DMS79 (cell line): ENCODE measurements at places on chromosomes 6 and 20.

GRCh38 chr6:8506126-8506525 lies 70.8 kb upstream of the SLC35B3 start:
- no peak for DNase-seq

- DNase-seq = no peak
Measured at GRCh38 chr20:58702161-58702510, 9.5 kb downstream of the NPEPL1 start.

- no peak for DNase-seq
Measured at GRCh38 chr20:17816804-17817587, 117.2 kb downstream of the BANF2 start.

DNA sequence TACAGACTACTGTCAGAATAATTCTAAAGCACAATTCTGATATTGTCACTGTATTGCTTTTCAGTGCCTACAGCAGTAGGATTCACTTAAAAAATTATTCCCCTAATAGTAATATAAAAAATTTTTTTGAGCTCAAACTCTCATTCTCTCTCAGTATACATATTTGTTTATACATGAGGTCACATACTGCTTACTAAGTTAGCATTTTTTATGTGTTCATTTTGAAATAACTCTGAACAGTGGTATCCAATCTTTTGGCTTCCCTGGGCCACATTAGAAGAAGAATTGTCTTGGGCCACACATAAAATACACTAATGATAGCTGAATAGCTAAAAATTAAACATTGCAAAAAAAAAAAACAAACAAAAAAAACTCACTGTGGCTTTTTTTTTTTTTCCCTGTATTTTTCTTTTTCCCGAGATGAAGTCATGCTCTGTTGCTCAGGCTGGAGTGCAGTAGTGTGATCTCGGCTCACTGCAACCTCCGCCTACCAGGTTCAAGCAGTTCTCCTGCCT lies 38.6 kb downstream of the ASXL1 start:
- no peak for DNase-seq

DNA sequence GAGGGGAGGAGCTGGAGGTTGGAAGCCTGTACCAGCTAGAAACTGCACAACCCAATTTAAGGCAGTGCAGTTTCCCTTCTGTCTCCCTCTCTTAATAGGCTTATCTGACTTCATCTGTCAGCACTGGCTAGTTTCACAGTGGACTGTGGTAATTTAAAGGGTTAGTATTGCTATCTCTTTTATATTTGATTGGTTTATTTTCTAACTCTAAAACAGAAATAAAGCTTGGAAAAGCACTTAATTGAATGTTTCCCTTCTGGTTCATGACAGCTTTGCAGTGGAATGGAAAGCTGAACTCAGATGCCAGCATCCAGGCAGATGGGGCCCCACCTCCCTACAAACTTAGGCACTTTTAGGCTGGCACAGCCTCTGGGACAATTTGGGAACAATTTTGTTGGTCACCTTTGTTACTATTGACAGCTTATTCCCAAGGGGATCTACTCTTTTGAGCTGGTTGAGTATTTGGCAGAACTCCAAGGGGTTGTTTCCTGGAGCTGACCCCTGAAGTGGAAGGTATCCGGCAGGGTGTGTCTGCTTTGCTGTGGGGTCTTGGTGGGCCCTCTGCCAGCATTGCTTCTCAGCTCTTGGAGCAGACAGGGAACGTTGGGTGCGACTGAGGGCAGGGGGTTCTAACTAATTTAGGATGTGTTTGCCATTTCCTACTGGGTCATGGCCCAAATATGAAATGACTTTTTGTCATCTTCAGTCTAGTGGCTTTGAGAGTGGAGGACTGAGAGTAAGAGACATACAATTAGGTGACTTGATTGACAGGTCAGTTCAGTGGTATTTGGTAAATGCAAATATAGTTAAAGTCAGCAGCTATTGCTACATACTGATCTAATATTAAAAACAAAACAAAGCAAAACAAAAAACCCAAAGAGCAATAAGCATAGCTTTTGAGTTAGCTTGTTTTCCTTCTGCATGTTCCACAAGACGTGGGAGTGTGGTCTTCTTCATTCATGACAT lies 9.3 kb downstream of the SH3BGRL2 start:
- DNase-seq = peak; percentile 22

GRCh38 chr20:57891014-57891413 lies 181.2 kb upstream of the PMEPA1 start:
- no peak for DNase-seq

DNA sequence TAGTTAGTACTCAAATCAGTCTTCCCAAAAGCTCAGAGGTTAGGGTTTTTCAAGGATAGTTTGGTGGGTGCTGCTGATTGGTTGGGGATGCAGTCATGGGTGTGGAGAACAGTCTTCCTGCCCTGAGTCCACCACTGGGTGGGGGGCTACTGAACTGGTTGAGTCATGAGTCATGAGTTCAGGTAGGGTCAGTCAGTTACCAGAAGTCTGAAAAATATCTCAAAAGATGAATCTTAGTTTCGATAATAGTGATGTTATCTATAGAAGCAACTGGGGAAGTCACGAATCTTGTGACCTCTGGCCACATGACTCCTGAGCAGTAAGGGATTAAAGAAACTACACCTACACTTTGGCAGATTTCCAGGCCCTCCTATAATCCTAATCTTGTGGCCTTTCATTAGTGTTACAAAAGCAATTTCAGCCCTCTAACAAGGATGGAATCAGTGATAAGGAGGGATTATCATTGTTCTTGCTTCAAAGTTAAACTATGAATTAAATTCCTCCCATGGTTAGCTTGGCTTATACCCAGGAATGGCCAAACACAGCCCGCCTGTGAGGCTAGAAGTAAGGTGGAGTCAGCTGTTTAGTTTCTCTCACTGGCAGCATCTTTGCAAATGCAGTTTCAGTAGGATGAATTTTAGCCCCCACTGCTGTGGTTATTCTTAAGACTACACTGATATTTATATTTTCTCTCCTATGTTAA lies 33.3 kb upstream of the NKAIN2 start:
- no peak for DNase-seq

DNA sequence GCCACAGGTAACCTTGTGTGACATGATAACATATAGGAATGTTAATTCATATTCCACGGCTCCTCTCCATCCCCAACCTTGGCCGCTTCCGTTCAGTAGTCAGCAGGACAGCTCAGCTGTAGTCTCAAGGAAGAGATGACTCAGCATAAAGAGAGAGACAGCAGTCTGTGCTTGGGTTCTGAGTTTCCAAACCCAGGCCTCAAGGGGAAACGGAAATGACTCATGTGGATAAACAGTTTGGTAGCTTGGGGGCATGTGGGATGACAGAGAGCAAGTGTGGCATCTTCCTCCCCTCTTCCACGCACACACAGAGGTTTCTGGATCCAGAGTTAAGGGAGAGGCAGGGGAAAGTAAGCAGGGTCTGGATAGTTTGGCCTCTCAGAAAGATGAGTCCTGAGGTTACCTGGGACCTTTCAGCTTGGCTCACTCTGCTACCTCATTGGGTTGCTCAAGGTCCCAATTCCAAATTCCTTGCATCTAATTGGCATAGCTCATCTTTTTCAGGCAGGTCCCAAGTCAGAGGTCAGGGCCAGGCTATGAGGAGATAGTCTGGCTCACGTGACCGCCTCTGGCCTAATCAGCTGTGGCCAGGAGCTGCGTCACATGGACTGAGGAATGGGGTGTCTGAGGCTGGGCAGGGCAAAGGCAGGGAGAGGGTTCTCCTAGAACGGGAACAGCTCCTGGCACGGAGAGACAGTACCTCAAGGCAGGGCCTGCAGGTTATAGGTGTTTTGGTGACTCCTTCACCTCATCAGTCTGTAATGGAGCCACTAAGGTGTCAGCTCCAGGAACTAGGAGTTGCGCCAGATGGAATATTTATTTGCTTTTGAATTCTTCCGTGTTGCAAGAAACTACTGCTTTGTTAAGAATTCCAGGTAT lies 36.5 kb upstream of the MLN start:
- DNase-seq = no peak

- DNase-seq = no peak
Measured at GRCh38 chr6:148770408-148771211, 23.8 kb downstream of the UST start.

- DNase-seq = no peak
Measured at GRCh38 chr6:25016014-25016720, 80.4 kb upstream of the RIPOR2 start.

DNA sequence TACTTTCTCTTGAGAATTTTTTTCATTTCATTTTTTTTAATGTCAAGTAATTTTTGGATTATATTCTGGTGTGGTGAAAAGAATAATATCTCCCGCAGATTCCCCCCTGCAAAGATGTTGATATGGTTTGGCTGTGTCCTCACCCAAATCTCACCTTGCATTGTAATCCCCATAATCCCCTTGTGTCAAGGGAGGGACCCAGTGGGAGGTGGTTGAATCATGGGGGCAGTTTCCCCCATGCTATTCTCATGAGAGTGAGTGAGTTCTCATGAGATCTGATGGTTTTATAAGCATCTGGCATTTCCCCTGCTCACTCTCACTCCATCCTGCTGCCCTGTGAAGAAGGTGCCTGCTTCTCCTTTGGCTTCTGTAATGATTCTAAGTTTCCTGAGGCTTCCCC lies 58.7 kb upstream of the PMEPA1 start:
- DNase-seq = no peak

- no peak for DNase-seq
Measured at GRCh38 chr20:38298768-38299288, 5.1 kb upstream of the BPI start.

GRCh38 chr6:63352544-63353285 lies 32.9 kb upstream of the LGSN start:
- no peak for DNase-seq

GRCh38 chr20:51542033-51542570 lies 417 bp downstream of the NFATC2 start:
- DNase-seq = no peak

GRCh38 chr6:139881728-139882211 lies 507.3 kb upstream of the CITED2 start:
- no peak for DNase-seq
